Ecto neural progenitor cell (in vitro differentiated cells): ENCODE measurements at places on chromosomes 12 and 14.

- DNase-seq = no peak
Measured at GRCh38 chr14:96126783-96127271, 77.8 kb upstream of the BDKRB2 start.

- DNase-seq = no peak
Measured at GRCh38 chr14:69980457-69981425, 101.5 kb downstream of the SMOC1 start.

GRCh38 chr14:34826661-34827060 lies 48.5 kb downstream of the BAZ1A start:
- DNase-seq = no peak

- no peak for DNase-seq
Measured at GRCh38 chr12:65335981-65336380, 57.5 kb downstream of the MSRB3 start.

GRCh38 chr12:89476904-89477595 lies 47.5 kb downstream of the GALNT4 start:
- DNase-seq = no peak

DNA sequence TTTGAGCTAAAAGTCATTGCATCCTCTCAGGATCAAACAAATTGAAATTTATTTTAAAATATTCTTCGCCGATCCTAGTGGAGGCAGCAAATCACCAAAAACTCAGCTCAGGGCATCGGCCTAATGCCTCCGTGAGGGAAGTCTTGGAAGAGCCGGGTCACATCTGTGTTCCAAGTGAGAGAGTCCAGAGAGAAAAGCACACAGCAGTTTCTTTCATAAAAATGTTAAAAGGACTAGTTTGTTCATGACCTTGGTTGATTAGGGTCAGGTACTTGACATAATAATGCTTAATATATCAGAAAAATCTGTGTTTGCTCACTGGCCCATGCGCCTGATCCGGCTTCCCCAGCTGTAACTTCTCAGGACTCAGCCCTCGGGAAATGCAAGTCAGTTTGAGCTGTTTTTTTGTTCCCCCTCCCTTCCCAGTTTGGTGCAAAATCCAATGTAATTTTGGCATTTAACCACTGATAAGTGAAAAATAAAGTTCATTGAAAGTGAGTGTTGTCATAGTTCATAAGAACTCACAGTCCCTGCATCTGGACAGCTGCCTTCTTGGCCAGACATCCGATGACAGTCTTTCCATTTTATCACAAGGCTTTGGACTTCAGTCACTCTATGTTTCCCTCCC lies 161.7 kb downstream of the CAND1 start:
- no peak for DNase-seq

GRCh38 chr12:45304514-45305178 lies 88.8 kb downstream of the ANO6 start:
- no peak for DNase-seq

DNA sequence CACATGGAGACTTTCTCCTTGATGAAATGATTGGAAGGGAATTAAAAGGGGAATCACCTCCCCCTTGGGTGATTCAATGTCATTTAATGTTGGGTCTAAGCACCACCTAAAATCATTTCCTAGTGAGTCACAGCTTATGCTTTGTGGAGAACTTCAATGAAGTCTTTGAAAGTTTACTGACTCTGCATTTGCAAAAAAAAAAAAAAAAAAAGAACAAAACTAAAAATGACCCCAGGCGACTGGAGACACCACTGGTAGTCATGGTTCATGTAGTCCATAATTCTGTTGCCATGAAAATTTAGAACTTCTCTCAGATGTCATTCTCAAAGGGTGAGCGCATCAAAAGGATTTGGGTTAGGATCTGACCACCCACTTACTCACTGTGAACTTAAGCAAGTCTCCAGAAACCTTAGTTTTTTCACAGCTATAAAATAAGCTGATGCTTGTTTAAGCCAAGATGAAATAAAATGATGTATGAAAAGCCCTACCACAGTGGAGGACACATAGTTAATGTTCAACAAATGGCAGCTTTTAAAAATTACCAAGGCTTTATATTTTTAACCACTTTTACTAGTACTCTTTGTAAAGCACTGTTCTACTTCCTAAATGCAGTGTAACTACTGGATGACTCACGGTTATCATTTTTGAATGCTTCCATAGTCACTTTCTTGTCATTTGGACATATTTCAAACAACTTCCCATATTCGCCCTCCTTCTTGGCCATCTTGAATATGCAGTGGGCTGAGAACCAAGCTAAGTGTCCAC lies 18.1 kb upstream of the KSR2 start:
- DNase-seq = no peak
